HepG2 (cell line): ENCODE measurements at places on chromosomes 4 and X. TPM values are rescaled to one million over a fixed set of nuclear protein-coding genes. Genes with fewer than 3 reads are reported as not detected.

- H3K27me3 ChIP-seq, result peaks cover 7% of the 10 kb centered on the region; the same call in 1 of the 3 replicates
Measured at GRCh38 chr4:140837736-140838135, 81.6 kb upstream of the TBC1D9 start.

DNA sequence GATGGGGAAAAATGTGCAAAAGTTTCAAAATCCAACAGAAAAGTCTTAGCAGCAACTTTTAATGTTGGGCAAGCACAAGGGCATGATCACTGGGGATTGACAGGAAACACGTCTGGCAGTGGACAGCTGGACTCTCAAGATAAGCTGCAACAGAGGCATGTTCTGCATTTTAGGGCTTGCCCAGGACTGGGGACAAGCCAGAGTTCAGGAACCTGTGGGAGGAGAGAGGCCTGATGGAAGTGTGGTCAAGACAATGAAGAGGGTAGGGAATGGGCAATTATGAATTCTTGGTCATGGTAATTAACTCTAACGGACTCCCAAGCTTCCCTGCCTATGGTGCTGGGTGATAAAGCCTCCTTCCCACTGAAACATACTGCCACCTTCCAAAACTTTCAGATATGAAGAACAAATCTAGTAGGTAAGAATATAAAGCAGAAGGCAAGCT, 48.4 kb downstream of the ANXA3 start:
- no peak for DNase-seq
- no peaks in the 10 kb centered on the region for H3K36me3 ChIP-seq
- H3K4me1 ChIP-seq, result no peaks in the 10 kb centered on the region
- H3K27me3 ChIP-seq, result no peaks in the 10 kb centered on the region
- no peak overlapping the region for H3K4me3 ChIP-seq

GRCh38 chr4:79993476-79993875, 79.6 kb downstream of the ANTXR2 start:
- no peaks in the 10 kb centered on the region for H3K27me3 ChIP-seq
- DNase-seq, result no peak
- H3K4me3 ChIP-seq, result no peak overlapping the region
- H3K4me1 ChIP-seq, result no peaks in the 10 kb centered on the region

- DNase-seq, result no peak
- H3K36me3 ChIP-seq, result no peaks in the 10 kb centered on the region
- H3K4me1 ChIP-seq, result no peaks in the 10 kb centered on the region
- no peak overlapping the region for H3K4me3 ChIP-seq
Measured at GRCh38 chr4:106971636-106972035, 64.5 kb downstream of the DKK2 start.

DNA sequence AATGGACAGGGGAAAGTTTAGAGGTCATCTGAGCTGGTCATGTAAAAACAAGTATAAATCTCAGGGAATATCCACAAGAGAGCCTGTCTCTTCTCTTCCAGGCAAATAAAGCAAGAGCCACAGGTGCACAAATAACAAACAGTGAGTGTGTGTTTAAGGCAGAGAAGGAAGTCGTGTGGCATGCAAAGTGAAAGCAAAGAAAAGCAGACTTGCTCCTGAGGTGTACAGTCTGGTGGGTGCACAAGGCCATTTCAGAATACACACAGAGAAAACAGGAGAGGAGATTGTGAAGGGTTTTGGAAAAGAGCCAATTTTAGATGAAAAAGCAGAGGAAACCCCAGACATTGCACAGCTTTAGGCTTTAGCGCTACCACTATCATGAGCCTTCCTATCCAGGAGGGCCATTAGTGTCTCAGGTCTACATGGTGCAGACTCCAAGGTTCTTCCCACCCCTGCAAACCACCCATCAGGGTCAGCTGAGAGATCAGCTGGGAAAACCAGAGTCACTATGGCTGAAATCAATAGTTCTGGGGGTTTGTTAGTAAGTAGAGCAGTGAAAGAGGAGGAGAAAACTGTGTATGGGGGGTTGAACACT, 355.8 kb downstream of the KLHL4 start:
- H3K36me3 ChIP-seq, result no peaks in the 10 kb centered on the region
- DNase-seq, result peak; percentile 0
- no peak overlapping the region for H3K4me3 ChIP-seq
- H3K27me3 ChIP-seq, result no peaks in the 10 kb centered on the region
- H3K4me1 ChIP-seq, result no peaks in the 10 kb centered on the region

DNA sequence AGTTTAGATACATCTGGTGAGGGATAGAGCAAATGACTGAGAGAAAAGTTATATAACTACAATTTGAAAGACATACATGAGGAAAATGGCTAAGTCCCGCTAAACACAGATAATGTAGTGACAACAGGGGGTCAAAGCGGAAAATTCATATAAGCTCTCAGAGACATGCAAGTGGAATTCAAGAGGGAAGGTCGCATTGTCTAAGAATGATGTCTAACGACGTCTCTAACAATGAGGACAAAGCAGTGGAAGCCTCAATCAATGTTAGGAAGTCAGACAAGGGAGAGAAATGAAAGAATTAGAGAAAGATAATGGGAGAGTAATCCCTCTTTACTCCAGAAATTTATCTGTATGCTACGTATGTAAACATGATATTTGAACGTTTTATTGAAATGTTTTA, 113.4 kb downstream of the ANTXR2 start:
- no peaks in the 10 kb centered on the region for H3K4me1 ChIP-seq
- DNase-seq, result no peak
- H3K27me3 ChIP-seq, result no peaks in the 10 kb centered on the region

- H3K4me1 ChIP-seq, result peaks cover 28% of the 10 kb centered on the region
- H3K27ac ChIP-seq, result no peak overlapping the region
- no peaks in the 10 kb centered on the region for H3K27me3 ChIP-seq
- H3K36me3 ChIP-seq, result no peaks in the 10 kb centered on the region
Measured at GRCh38 chr4:82708982-82709381, 89.6 kb downstream of the SCD5 start.

DNA sequence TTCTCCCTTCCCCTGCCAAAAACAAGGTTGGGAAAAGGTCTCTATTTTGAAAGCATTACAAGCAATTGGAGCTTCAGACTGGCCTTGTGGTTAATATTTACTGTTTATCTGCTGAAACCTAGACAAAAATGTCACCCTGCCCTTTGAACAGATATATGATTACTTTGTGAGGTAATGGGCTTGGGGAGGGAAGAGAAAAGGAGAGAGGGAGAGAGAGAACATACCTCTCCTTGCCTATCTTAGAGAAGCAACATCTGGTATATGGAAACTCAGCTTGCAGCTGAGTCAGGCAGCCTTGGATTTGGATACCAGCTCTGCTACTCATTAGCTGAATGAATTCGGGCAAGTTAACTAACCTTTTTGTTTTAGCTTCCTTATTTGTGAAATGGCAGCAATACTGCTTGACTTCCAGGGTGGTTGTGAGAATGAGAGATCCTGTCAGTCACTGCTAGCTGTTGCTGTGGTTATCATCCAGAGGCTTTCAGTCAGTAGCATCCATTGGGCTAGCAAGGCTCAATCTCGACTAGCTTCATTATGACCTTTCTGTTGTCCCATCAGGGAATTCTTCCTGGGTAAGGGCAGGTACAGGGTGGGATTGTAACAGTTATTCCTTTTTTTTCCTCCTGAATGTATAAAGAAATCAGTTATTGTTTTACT, 41.1 kb downstream of the ZFX start:
- peak overlapping the region; percentile 46 for H3K4me3 ChIP-seq
- no peaks in the 10 kb centered on the region for H3K36me3 ChIP-seq
- peak overlapping the region; percentile 93 for H3K27ac ChIP-seq
- no peaks in the 10 kb centered on the region for H3K27me3 ChIP-seq
- peaks cover 62% of the 10 kb centered on the region for H3K4me1 ChIP-seq

DNA sequence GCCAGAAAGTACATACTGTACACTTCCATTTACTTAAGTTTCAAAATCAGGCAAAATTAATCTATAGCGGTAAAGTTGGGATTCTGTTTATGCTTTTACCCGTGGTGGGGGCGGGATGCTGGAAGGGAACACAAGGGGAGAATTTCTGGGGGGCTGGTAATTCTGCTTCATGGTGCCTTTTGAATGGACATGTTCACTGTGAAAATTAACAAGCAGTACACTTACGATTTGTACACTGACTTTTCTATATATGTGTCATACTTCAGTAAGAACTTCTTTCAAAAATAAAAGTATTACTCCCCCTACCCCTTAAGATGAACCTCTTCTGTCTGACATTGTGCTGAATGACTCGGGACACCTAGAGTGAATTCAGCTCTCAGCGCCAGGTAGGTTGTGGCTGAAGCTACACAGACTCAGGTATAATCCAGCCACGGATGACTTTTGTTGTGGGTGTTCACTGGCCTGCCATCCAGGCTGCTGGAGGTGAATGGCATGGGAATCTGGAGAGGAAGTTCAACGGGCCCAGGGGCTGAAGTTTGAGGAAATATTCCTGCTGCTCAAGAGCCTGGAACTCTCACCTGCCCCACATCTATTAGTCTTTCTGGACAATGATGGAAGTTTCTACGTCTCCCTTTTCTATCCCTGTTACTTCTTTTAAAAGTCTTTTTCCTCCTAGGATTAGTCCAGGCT, 7.3 kb upstream of the TCEANC start:
- no peak for DNase-seq
- no peak overlapping the region for H3K27ac ChIP-seq
- H3K27me3 ChIP-seq, result no peaks in the 10 kb centered on the region
- H3K36me3 ChIP-seq, result no peaks in the 10 kb centered on the region
- no peaks in the 10 kb centered on the region for H3K4me1 ChIP-seq
- no peak overlapping the region for H3K4me3 ChIP-seq

DNA sequence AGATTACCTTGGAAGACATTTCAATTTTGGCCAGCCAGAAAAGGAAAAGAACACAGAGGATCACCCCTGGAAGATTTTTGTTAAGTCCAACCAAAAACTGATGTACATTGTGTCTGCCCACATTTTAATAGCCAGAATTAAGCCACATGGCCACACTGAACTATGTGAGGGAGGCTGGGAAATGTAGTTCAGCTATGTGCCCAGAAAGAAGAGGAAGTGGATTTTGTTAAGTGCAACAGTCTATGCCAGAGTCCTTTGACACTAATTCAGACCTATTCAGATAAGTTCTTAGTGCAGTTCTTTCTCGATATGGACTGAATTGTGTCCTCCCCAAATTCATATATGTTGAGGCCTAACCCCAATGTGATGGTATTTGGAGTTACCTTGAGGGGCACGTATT, 18.4 kb downstream of the PRPS1 start:
- no peak for DNase-seq
- H3K27me3 ChIP-seq, result no peaks in the 10 kb centered on the region
- H3K36me3 ChIP-seq, result peaks cover 17% of the 10 kb centered on the region; the same call in 2 of the 3 replicates
- H3K4me1 ChIP-seq, result no peaks in the 10 kb centered on the region

DNA sequence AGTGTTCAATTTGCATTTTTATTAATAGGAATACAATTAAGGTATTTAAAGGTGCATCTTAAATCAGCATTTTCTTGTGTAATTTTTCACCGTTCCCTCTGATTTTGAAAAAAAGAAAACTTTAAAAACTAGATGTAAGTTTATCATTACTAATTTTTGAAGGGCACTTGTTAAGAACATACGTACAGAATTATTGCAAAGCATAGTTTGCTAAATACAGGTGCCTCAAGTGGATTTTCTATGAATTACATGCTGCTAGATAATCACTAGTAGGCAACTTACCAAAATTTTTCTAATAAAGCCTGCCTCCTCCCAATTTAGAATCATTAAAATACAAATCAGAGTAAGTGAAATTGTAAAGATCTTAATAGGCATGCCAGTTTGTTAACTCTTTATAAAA, 8.5 kb downstream of the CNKSR2 start:
- no peaks in the 10 kb centered on the region for H3K36me3 ChIP-seq
- no peaks in the 10 kb centered on the region for H3K4me1 ChIP-seq
- no peaks in the 10 kb centered on the region for H3K27me3 ChIP-seq
- H3K4me3 ChIP-seq, result no peak overlapping the region
- H3K27ac ChIP-seq, result no peak overlapping the region

DNA sequence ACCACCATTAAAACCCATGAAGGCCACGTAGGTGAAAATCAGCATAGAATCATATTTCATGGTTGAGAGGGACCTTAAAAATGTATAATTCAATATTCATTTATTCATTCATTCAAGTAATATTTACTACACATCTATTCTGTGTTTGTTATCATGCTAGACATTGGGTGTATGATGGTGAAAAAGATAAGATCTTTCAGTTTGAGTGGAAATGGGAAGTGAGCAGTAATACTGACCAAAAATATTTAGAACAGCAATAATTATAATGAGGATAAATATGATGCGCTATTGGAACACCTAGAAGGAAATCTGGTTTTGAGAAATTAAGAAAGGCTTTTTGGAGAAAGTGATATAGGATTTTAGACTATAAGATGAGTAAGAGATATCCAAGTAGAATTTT, 28.0 kb downstream of the DKK2 start:
- no peaks in the 10 kb centered on the region for H3K36me3 ChIP-seq
- H3K4me3 ChIP-seq, result no peak overlapping the region
- H3K27me3 ChIP-seq, result no peaks in the 10 kb centered on the region

GRCh38 chr4:138576684-138577083, 334.5 kb upstream of the SLC7A11 start:
- no peak overlapping the region for H3K27ac ChIP-seq
- H3K27me3 ChIP-seq, result no peaks in the 10 kb centered on the region
- peak; percentile 39 for DNase-seq
- H3K36me3 ChIP-seq, result no peaks in the 10 kb centered on the region
- no peak overlapping the region for H3K4me3 ChIP-seq
- H3K4me1 ChIP-seq, result no peaks in the 10 kb centered on the region

- no peak overlapping the region for H3K4me3 ChIP-seq
- no peaks in the 10 kb centered on the region for H3K36me3 ChIP-seq
Measured at GRCh38 chr4:115158296-115158695, 44.9 kb upstream of the NDST4 start.

DNA sequence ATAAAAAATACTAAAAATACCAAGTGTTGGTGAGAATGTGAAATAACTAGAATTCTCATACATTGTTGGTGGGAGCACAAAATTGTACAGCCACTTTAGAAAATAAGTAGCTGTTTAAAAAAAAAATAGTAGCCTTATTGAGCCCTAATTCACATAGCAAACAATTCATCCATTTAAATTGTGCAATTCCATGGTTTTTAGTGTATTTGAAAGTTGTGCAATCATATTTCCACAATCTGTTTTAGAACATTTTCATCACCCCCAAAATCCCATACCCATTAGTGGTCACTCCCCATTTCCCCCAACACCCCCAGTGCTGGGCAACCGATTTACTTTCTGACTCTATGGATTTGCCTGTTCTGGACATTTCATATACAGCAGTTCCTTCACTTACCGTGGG, 37.1 kb downstream of the STX18 start:
- H3K4me1 ChIP-seq, result peaks cover 38% of the 10 kb centered on the region
- H3K4me3 ChIP-seq, result no peak overlapping the region
- DNase-seq, result no peak
- no peaks in the 10 kb centered on the region for H3K36me3 ChIP-seq
- no peaks in the 10 kb centered on the region for H3K27me3 ChIP-seq
- no peak overlapping the region for H3K27ac ChIP-seq

HS6ST2 gene
- total RNA-seq, result not detected in 2 replicates

HSFX1 gene
- 0.09 TPM in 1 of 2 replicates, not detected in the other for total RNA-seq

SHROOM4 gene
- total RNA-seq, result 0.15 and 0.18 TPM in 2 replicates

ATP2B3 gene
- not detected in 2 replicates for total RNA-seq

TLR3 gene
- total RNA-seq, result 0.07 and 0.11 TPM in 2 replicates

GABRB1 gene
- total RNA-seq, result not detected in 2 replicates

ADAM29 gene
- total RNA-seq, result not detected in 2 replicates

DCX gene
- total RNA-seq, result not detected in 2 replicates

GAGE12J gene
- not detected in 2 replicates for total RNA-seq

ABLIM2 gene
- total RNA-seq, result 0.18 and 0.20 TPM in 2 replicates

RPS3A gene
- 3,626 and 4,934 TPM in 2 replicates for total RNA-seq

NPFFR2 gene
- not detected in 2 replicates for total RNA-seq
